ENCODE measurements at places on chromosomes 12 and 14.

DNA sequence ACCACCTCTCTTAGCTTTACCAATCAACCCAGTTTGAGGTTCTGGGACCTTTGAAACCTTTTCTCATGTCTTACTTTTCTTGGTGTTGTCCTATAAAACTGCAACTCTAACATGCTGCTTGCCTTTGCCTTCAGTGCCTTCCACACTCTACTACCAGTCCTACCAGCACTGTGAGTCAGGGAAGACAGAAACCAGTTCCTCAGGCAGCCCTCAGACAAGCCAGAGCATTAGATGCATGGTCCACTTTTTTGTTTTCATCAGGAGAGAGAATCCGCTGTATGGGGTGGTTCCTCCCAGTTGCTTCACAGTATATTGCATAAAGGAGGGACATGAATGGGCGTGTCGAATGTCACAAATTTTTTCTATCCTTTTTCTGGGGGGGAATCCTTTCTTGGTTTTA is 17.3 kb upstream of the KLRB1 start:
- DNase-seq = no peak

DNA sequence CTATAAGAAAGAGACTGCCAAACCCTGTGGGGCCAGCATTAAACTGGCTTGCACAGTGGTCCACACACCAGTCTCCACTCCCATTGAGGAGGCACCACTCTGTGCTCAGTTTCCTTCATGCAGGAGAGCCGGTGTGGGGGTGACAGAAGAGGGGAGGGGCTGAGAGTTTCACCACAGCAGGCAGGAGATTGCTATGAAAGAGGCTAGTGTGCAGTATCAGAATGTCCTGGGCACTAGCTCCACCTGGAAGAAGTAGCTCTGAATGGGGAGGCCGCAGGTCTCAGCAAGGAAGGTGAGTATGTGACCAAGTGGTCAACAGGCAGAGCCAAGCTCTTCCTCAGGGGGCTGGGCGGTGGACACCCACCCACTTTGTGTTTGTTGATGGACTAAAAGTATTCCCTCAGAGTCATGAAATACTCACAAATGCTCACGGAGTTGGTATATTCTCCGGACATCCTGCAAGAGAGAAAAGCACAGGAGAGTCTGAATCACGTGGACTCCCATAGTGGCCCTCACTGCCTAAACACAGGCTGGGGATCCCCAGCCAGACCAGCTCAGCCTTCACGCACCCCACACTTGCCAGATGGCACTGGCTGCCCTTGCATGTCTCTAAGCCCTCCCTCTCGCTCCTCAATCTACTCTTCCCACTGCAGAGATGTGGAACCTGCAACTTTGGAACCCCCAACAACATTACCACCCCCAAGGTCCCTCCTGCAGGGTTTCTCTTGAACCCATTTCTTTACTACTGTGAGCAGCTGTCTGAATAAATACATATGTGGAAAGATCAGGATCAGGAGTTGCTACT is 7.8 kb upstream of the KRT72 start:
- DNase-seq = no peak

GRCh38 chr14:22535126-22535525 is 53.9 kb downstream of the DAD1 start:
- DNase-seq = no peak

DNA sequence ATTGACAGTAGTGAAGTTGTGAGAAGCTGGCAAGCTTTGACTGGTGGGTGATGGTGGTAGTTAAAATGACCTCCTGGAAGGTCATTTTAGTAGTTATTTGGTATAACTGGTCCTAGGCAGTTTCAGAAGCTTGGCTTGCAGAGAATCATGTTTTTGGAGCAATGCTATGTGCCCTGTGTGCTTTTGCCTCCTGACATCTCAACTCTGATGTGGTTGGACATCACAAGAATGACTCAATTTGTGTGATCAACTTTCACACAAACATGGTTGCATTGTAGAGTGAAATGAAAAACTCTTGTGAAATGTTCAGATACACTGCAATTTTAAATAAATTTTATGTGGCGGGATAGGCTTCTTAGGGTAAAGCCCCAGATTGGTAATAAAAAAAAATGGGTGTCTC is 8.3 kb upstream of the ABCD2 start:
- DNase-seq = no peak

DNA sequence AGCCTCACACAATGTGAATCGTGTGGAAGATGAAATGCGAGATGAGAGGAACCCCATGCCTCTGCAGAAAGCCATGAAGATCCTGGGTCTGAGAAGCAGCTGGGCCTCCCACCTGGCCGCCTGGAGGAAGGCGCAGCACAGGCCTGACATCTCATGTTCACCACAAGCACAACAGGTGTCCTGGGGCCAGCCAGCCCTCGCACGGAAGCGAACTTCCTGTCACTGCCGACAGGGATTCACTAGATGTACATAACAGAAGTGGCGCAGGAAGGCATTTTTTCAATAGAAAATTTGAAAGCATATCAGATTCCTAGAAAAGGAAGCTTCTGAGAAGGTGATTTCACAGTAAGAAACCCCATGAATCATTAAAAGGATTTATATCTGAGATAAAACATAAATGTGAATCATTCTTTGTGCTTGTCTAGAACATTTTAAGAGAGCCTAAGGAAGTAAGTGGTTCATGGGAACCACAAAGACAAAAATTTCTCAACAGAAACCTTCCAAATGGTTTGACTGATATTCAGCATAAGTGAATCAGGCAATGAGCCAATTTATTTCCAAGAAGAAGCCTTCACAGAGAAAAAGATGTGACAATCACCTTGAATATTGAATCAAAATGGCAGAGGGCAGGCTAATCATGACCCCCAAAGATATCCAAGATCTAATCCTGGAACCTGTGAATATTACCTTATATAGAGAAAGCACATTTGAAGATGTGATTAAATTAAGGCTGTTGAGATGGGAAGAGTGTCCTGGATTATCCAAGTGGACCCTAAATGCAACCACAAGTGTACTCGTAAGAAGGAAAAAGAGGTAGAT is 311.9 kb downstream of the DUSP6 start:
- peak; percentile 55 for DNase-seq

DNA sequence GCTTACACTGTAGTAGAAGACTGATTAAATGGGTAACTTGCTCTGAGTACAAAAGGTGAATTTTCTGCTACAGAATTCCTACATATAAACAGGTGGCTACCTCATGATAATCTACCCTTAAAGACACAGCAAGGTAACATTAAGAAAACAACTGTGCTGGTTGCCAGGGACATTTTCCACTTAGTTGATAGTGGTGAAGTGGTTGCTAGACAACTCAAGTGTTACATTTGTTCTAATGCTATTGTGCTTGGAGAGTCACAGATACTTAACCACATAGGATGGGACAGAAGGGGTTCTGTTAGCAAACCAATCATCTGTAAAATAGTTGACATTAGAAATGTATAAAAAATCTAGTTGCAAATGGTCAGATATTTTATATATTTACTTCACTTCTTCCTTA is 870.3 kb upstream of the SEL1L start:
- no peak for DNase-seq

All from epithelial cell of prostate (primary cell).